ENCODE measurements at places on chromosomes 5 and 9.

GRCh38 chr5:172891716-172892421, 57.8 kb downstream of the ERGIC1 start:
- DNase-seq: no peak

DNA sequence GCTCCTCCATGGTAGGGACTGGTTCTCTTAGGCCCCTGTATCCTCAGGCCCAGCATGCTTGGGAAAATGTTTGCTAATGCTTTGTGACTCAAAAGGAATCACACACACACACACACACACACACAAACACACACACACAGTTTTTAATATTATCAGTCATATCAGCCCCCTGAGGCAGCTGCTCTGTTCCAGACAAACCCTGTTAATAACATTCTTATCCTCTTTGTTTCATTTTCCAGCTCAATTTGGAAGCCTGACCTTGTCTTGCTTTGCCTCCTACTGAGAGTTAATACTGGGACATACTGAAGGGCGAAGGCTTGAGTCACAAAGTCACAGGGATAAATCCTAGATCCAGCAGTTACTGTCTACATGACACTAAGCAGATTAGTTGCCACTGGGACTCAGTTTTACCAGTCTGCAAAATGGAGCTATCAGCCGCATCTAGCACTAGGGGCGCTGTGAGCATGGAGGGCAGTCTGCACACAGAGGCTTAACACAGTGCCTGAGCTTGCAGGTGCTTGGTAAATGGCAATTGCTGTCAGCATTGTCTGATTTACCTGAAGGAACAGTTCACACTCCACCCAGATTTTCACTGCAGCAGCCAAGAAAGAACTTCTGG, 37.1 kb upstream of the KCNMB1 start:
- no peak for DNase-seq

DNA sequence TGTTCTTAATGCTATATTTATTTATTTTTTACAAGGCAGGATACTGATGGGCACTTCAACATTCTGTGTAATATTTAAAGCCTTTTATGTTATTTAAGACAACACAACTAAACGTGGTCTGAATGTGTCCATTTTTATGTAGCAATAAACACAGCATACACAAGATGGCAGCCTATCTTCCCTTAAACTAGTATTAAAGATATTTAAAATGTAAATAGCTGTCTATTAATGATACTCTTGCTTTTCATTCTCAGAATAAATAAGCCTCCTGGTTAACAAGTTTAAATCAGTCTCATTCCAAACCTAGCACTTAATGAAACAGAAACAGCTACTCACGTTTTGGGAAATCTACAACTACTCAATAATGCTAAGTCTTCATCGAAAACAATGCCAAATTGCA, 315.7 kb downstream of the MCTP1 start:
- DNase-seq: peak; percentile 1

- DNase-seq: no peak
Measured at GRCh38 chr5:60349891-60350415, 350.0 kb downstream of the DEPDC1B start.

DNA sequence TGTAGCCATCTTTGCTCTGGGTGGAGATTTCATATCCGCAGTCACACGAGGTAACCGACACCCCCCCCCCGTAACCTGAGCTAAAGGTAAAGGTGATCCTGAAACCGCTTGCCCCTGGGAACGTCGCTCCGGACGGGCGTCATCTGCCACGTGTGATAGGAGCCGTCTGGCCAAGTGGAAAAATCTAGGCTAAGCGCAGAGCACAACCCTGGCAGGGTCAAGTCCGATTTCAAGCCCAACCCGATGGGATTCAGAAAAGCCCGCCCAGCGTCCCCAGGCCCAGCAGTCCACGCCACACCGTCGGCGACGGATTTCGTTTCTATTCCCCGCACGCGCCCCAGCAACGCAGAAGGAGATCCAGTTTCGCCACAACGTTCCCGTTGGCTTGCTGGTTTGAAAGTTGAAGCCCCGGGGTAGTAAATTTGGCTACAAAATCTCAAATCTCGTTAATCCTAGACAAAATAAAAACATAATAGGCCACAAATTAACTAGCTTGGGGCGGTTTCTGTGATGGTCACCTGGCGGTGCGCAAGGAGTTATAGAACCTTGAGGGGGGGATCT, 32.4 kb upstream of the NFIB start:
- no peak for DNase-seq
